ENCODE measurements at places on chromosomes 4 and X. TPM values are rescaled to one million over a fixed set of nuclear protein-coding genes. Genes with fewer than 3 reads are reported as not detected.

DNA sequence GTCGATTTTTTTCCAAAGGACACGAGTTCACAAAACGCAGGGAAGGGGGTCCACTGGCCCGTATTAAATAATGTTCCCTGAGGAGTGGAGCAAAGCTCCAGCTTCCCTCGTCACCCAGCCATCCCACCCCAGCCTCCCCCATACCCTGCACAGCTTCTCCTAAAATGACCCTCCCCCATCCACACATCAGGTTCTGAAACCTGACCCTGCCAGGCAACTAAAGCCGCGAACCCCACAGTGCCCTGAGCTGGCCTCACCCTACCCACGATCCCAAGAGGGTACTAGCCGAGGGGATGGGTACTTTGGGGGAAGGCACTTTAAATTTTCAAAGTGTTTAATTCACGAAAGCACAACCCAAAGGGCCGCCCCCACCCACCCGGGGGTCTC is 634 bp downstream of the APOO start:
- DNase-seq: no peak

GRCh38 chr4:181376058-181376457 is 867.1 kb upstream of the TENM3 start:
- no peak for DNase-seq

CENPVL1 gene
- total RNA-seq: not detected

DNA sequence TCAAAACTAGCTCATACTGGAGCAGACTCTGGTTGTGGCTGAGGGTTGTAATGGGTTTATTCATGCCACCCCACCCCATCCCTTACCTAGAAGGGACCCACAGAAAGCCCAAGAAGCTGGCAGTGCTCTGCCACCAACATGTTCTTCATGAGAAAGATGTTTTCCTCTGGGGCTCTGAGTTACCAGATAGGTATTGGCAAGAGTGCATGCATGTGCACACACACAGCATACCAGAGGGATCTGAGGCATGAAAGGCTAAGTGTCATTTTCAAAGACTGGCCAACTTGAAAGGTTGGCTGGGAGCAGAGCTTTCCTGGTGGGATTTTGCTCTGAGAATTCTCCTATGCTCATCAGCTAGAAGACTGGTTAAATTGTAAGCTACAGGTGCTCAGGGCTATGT is 65.2 kb downstream of the PHOX2B start:
- DNase-seq: no peak

MAGEB2 gene
- not detected for total RNA-seq

- DNase-seq: no peak
Measured at GRCh38 chr4:145830699-145831098, 107.9 kb downstream of the ZNF827 start.

IL2 gene
- total RNA-seq: not detected

Data from Right ventricle myocardium inferior (tissue), 1 donor.